Body of pancreas (tissue), 4 donors: ENCODE measurements at places on chromosomes 11 and 22. TPM values are rescaled to one million over a fixed set of nuclear protein-coding genes. Genes with fewer than 3 reads are reported as not detected.

- H3K36me3 ChIP-seq = no peaks in the 10 kb centered on the region
- no peak for DNase-seq
- H3K4me1 ChIP-seq = peaks cover 5% of the 10 kb centered on the region
- no peak overlapping the region for H3K4me3 ChIP-seq
- no peak overlapping the region for H3K27ac ChIP-seq
- no peaks in the 10 kb centered on the region for H3K27me3 ChIP-seq
These were observed 38.4 kb downstream of the KCNC1 start for GRCh38 chr11:17772704-17773600.

Gene GUCY1A2
- total RNA-seq = 6.3 TPM

DNA sequence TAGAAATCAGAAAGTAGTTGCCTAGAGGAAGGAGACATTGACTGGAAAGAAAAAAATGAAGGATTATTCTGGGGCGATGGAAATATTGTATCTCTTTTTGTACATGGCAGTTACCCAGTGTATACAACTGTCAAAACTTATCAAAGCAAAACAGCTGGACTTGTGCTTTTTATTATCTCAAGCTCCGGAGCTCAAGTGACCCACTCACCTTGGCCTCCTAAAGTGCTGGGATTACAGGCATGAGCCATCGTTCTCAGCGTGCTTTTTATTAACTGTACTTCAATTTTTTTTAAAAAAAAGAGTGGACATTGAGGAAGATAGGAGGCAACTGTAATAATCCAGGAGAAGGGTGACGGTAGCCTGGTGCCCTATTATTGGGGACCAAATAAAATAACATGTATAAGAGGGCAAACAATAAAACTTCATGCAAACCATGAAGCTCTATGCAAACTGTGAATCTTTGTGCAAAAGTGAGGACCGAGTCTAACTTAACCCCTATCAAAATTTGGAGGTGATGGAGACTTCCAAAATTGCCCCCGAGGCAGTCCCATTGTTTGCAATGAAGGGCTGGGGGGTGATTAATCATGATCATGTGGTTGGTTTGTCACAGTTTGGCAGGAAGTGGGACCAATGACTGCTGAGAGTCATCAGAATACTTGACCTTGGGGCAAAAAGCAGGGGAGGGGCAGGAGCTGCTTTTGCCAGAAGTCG, 23.5 kb downstream of the FZD4 start:
- peaks cover 15% of the 10 kb centered on the region for H3K4me1 ChIP-seq
- no peaks in the 10 kb centered on the region for H3K36me3 ChIP-seq
- no peak for DNase-seq
- H3K27me3 ChIP-seq = no peaks in the 10 kb centered on the region
- no peak overlapping the region for H3K4me3 ChIP-seq
- no peak overlapping the region for H3K27ac ChIP-seq

Gene OR51Q1
- not detected for total RNA-seq

Gene YPEL1
- total RNA-seq = 4.4 TPM

GRCh38 chr11:43517518-43517917, 158.8 kb downstream of the TTC17 start:
- H3K27me3 ChIP-seq = no peaks in the 10 kb centered on the region
- H3K4me1 ChIP-seq = no peaks in the 10 kb centered on the region
- no peak for DNase-seq
- no peak overlapping the region for H3K4me3 ChIP-seq

Gene DDTL
- total RNA-seq = not detected
